ENCODE measurements at places on chromosomes 2 and 18.

- DNase-seq = no peak
These were observed 89.3 kb upstream of the NCKAP5 start for GRCh38 chr2:133657591-133657990.

GRCh38 chr2:123364243-123364896 is 660.7 kb upstream of the CNTNAP5 start:
- DNase-seq = no peak

- DNase-seq = no peak
These were observed 68.8 kb downstream of the LDLRAD4 start for GRCh38 chr18:13287372-13287771.

GRCh38 chr18:68316636-68317035 is 398.3 kb downstream of the TMX3 start:
- DNase-seq = peak; percentile 2

- no peak for DNase-seq
These were observed 36.8 kb upstream of the EML4 start for GRCh38 chr2:42132191-42132965.

- DNase-seq = no peak
These were observed 45.6 kb upstream of the TMEM178A start for GRCh38 chr2:39620067-39620466.

GRCh38 chr2:196125596-196125995 is 45.8 kb downstream of the STK17B start:
- peak; percentile 69 for DNase-seq

- DNase-seq = no peak
These were observed 2.2 kb downstream of the LRRTM4 start for GRCh38 chr2:77519888-77520506.

- no peak for DNase-seq
These were observed 92.8 kb downstream of the NFATC1 start for GRCh38 chr18:79488311-79489050.
